Fibroblast of lung (primary cell): ENCODE measurements at places on chromosomes 5 and 9. TPM values are rescaled to one million over a fixed set of nuclear protein-coding genes. Genes with fewer than 3 reads are reported as not detected.

OSTF1 gene
- total RNA-seq = 33.6 and 49.9 TPM in 2 replicates

TSSK1B gene
- total RNA-seq = under 0.01 and 0.50 TPM in 2 replicates

DIRAS2 gene
- total RNA-seq = 0.26 and 0.66 TPM in 2 replicates

NUTM2G gene
- not detected in 2 replicates for total RNA-seq

N4BP3 gene
- total RNA-seq = 0.26 and 0.83 TPM in 2 replicates

KIF4B gene
- total RNA-seq = under 0.01 TPM in 2 replicates

PTGR1 gene
- total RNA-seq = 74.2 and 126 TPM in 2 replicates

PLPP6 gene
- total RNA-seq = 5.1 and 8.9 TPM in 2 replicates
